ENCODE measurements at places on chromosomes 3 and 15.

GRCh38 chr3:37107846-37108245 lies 66.5 kb downstream of the LRRFIP2 start:
- no peak for DNase-seq

- no peak for DNase-seq
These were observed 113.5 kb downstream of the SEC22A start for GRCh38 chr3:123315271-123315595.

DNA sequence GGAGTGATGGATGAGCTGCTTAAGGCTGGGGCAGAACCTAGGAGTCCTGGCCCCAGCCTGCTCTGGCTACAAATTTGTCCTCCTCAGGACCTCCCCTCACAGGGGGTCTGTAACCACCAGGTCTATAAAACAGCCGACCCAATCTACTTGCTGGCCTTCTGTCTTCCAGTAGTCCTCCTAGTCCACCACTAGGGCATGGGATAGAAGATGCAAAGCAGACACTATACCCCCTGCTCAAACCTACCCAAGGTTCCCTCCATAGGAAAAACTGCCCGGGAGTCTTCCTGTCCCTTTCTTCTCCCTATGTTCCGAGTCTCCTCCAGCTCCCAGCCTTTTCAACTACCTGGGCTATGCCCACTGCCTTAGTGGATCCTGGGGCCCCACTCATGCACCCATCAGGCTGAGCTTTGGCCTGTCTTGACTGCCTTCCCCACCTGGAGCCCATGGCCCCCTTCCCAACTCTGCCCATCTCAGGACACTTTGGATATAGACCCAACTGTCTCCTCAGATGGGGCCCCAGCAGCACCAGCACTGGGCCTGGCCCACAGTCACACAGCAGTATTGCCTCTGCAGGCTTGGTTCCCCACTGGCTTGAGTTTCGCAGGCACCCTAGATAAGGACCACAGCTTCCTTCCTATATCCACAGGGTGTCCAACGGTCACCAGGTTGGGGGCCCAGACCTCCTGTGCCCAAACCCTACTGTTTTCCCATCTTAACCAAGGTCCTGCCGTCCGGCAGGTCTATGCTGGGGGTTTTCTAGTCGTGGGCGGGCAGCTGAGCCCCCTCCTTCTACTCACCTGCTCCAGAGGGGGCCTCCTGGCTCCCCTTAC lies 1.1 kb downstream of the HYAL3 start:
- DNase-seq, result no peak

DNA sequence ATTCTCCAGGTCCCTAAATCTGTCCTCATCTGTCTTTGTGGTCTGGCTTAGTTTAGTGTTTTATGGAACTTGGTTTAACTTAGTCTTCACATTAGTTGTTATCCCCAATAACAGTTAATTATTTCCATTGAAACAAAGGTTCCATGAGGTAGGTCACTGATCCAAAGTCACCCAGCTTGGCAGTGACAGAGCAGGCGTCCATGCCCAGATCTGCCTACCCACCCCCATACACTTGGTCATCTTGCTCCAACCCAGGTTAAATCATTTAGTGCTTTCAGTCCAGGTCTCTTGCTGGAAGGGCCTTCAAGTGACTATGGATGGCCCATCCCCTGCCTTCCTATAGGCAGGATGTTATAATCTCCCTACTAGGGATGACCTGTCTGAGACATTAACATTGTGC lies 127.4 kb downstream of the MYRIP start:
- no peak for DNase-seq
